ENCODE measurements at places on chromosomes 1 and 21.
A peak's percentile ranks its signal among the peaks of the same experiment; 100 is the strongest.

- DNase-seq: peak; percentile 42
These were observed 35.8 kb downstream of the LDLRAD1 start for GRCh38 chr1:53982034-53982762.

GRCh38 chr1:162314206-162314605 is 62.4 kb downstream of the SPATA46 start:
- DNase-seq: no peak

- DNase-seq: no peak
These were observed 17.7 kb downstream of the IVL start for GRCh38 chr1:152926091-152926490.

DNA sequence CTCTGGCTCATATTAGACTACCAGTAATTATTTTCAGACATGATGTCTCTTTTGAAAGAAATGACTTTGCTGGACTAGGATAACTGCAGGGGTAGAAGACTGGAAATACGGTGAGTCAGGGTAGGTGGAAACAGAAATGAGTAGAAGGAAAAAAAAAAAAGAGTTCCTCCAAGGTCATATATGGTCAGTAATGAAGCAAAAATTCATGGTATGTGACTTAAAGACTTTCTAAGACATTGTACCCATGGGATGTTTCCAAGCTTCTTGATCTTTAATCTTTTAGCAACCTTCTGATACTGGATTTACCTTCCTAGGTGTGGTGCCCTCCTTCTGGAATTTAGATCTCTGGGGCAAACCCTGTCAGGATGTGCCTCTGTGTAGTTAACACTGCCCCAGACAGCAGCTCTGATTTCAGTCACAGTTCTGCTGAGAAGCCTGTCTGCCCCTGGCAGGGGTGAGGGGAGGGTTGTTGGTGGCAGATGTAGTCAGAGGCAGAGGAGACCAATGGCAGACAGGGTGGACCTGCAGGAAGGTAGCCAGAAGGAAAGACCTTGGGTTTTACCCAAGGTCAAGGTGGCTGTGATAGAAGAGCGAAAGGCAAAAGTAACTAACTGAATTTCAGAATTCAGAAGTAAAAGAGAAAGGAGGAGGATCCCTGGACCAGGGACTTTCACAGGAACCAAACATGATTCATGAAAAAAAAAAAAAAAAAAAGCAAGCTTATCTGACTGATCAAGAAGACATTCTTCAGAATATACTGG is 44.1 kb upstream of the BCL10 start:
- no peak for DNase-seq

- DNase-seq: no peak
These were observed 6.7 kb downstream of the SLC19A1 start for GRCh38 chr21:45535341-45536081.

Data from nephron progenitor cell (in vitro differentiated cells).